ENCODE measurements at places on chromosomes 4 and X.
A peak's percentile ranks its signal among the peaks of the same experiment; 100 is the strongest.

DNA sequence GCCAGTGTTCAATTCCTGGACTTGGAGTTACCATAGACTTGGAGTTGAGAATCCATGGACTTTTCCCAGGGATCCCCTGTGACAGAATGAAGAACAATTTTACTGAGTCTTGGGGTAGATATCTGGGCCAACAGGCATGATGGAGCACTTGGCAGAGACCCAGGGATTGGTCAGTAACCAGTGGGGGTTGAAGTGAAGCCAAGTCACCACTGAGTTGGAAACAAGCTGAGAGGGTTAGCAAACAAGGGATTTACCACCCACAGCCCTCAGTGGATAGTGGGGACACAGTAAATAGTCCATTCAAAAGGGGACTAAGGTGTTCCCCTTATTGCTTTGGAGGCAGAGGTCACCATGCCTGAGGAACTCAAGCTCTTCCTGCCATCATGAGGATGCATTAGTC is 281.7 kb downstream of the PPP1R2C start:
- no peak for DNase-seq

DNA sequence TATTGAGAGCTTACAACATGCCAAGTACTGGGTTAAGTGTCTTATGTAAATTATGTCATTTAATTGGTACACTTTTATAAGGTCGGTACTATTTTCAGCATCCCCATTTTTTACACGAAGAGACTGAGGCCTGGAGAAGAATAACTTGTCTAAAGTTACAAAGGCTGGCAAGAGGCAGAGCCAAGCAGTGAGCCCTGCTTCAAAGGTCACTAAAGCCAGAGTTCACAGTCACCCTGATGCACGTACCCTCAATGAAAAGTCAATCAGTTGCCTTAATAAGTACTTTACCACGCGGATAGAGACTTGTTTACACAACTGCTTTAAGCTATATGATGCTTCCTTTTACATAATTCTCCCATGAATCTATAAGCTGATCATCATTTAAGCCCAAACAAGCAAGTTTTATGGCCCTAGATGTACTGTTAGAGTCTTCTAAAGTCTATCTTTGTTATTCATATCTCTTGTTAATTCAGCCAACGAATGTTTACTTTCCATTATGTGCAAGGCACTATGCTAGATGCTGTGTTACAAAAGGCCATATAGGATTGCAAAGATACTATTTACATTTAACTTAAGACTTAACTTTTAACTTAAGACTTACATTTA is 57.4 kb downstream of the SEL1L3 start:
- DNase-seq, result no peak

- DNase-seq, result peak; percentile 37
Observed at GRCh38 chrX:70030301-70030767, 19.4 kb downstream of the AWAT2 start.

GRCh38 chr4:76301775-76302162 is 4.8 kb upstream of the STBD1 start:
- no peak for DNase-seq

DNA sequence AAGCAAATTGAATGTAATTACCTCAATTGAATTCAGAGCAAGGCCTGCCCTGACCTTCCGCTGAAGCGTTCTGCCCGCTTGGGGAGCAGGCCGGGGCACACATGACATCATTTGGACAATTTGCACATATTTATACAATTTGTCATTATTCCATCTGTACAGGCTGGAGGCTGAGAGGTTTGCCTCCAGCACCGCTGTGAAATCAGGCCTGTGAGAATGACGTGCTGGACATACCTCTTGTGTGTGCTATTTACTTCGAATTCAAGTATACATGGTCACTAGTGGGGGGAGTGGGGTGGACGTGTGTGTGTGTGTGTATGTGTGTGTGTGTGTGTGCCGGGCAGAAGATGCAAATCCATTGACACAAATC is 285.6 kb downstream of the SHOX start:
- no peak for DNase-seq

GRCh38 chr4:77007358-77008230 is 58.0 kb downstream of the SEPTIN11 start:
- DNase-seq, result no peak

GRCh38 chr4:39716356-39716755 is 18.4 kb downstream of the UBE2K start:
- no peak for DNase-seq

DNA sequence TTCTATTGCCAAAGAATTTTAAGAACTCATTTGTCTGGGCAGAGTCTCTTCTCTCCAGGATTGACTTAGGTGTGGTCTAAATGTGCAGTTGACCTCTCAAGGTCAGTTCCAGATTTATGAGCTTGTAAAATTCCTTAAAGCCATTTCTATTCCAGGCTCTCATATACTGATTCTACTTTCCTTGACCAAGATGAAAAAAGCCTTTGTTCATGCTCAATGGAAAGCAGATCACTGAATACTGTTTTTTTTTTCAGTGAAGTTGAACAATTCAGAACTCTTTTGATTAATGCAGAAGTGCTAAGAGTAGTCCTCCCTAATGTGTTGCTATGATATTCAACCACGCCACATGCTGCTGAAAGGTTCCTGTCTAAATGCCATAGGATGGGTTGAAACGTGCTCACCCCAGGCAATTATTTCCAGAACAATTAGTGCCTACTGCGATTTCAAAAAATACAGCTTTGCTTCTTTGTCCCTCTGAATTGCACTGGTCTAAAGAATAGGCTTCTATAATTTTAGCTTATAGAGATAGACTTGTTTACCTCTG is 312.4 kb upstream of the PABPC5 start:
- DNase-seq, result no peak

DNA sequence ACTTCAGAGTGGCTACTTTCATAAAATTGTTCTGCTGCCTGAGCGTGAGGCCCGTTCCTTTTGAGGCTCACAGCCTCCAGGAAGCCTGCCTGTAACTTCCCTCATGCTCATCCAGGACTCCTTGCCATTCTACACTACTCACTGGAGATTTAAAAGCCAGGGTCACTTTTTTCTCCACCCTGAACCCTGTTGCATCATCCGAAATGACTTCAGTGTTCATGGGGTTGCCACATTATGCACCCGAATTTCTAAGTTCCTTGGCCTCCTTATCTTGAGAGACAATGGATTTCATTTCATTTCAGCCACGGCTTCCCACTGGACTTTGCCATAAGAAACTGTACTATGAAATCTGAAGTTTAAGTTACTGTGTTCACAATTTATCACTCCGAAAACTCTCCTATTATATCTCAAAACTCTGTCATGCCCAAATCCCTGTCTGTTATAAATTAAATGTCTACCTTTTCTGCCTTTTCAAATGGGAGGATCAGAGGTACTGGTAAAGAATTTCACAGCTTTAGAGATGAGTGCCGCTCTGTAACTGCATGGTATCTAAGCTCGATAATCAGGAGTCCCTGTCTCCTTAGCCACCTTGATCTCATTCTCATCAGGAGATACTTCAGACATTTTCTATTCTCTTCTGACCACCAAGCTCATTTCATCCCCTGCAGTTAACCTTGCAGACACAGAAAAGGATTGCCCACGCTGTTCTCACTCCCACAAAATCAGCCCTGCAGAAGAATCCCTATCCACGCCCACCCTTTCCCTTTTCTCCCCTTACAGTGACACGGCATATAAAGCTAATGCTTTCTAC is 59.9 kb downstream of the TRIML1 start:
- no peak for DNase-seq

- no peak for DNase-seq
Observed at GRCh38 chr4:95638920-95639501, 90.2 kb upstream of the UNC5C start.

DNA sequence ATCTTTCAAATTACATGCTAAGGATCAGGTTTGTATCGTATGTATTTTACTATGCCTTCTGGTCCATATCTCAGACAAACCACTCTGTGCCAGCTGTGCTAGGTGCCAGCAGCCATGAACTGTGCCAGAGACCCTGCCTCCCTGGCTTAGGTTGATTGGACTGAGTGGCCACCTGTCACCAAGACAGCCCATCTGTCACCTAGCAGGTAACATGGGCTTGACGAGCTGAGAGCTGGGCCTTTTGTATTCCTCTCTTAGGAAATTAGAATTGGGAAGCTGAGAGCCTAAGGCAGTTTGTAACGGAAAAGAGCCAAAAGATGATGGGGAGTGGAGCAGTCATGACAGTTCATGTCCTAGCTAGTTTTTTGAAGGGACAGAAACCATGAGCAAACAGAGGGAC is 42.5 kb downstream of the TMEM164 start:
- peak; percentile 12 for DNase-seq

GRCh38 chrX:44017676-44018075 is 44.5 kb upstream of the NDP start:
- DNase-seq, result no peak

GRCh38 chrX:6694221-6694620 is 159.3 kb upstream of the VCX3A start:
- DNase-seq, result no peak

- no peak for DNase-seq
Observed at GRCh38 chrX:136584545-136584944, 52.5 kb downstream of the VGLL1 start.

DNA sequence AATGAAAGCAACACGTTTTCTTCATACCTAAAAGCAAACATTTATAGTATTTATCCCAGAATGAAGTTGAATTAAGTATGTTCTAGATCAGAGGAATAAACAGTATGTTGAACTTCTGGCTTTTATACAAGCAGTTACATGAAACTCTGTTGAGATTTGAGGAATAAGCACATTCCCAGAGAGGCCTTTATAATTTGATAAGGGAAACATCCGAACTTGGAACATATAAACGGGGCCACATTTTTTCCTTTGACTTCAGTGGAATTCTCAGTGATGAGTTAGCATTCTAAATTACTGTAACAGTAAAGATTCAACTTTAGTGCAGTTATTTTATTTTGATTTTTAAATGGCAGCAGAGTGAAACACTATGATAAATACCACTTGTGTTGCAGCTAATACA is 119.5 kb downstream of the GLRA3 start:
- no peak for DNase-seq

- no peak for DNase-seq
Observed at GRCh38 chr4:155954118-155954685, 536 bp upstream of the CTSO start.

- no peak for DNase-seq
Observed at GRCh38 chr4:88178626-88179231, 20.3 kb upstream of the ABCG2 start.

DNA sequence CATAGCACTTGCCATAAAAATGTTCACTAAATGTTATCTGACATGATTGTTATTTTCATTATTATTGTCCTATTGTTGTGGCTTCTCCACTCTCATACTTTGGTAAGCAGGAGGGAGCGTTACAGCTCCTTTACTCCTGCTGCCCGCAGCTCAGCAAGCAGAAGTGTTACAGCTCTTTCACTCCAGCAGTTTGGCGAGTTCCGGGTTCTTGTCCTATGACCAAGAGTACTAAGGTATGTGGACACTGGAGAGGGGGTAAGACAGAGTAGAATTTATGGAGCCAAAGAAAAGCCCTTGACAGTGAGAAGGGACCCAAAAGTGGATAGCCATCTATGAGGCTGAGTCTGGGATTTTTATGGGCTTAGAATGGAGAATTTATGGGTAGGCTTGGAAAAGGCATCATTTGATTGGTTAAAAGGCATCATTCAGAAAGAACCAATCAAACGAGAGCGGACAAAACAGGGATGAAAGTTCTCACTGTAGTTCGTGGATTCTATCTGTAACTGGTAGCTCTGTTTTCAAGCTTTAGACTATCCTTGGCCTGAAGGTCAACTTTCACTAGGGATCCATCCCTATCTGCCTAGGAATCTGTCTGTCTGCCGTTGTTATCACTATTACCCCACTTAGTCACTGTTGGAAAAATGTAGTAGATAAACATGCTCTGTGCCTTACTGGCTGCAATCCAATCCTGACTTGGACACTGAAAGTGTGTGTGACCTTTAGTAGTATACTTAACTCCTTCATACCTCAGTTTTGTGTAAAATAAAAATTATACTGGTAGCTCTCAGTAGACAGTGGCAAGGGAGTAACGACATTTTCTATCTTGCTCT is 545.6 kb upstream of the LCORL start:
- no peak for DNase-seq

DNA sequence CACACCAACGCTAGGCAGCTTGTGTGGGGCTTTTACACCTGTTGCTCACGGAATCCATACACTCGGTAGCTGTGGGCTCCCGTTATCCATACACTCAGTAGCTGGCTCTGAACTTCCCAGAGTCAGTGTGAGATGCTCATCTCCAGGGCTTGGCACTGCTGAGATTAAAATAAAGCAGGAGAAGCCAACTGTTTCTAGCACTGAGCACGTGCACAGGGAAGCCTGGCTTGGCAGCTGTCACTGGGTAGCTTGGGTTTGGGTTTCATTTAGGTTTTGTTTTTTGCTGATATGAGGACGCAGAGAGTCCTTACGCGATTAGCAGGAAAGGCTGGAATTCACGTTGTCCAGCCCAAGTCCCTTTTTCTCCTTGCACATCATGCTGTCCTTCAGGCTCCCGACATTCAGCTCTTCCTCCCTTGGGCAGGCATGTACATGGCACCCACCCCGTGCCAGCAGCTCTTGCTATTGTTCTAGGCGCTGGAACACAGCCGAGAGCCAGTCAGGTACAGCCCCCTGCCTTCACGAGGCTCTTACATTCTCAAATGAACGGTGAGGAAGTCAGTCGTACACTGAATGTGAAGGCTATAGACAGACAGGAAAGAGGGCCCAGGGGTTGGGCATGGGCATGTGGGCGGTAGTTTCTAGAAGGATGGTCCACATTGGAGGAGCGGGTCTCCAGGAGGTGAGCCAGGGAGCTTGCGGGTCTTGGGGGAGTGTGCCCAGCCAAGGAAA is 25.9 kb downstream of the NSG1 start:
- DNase-seq, result no peak

DNA sequence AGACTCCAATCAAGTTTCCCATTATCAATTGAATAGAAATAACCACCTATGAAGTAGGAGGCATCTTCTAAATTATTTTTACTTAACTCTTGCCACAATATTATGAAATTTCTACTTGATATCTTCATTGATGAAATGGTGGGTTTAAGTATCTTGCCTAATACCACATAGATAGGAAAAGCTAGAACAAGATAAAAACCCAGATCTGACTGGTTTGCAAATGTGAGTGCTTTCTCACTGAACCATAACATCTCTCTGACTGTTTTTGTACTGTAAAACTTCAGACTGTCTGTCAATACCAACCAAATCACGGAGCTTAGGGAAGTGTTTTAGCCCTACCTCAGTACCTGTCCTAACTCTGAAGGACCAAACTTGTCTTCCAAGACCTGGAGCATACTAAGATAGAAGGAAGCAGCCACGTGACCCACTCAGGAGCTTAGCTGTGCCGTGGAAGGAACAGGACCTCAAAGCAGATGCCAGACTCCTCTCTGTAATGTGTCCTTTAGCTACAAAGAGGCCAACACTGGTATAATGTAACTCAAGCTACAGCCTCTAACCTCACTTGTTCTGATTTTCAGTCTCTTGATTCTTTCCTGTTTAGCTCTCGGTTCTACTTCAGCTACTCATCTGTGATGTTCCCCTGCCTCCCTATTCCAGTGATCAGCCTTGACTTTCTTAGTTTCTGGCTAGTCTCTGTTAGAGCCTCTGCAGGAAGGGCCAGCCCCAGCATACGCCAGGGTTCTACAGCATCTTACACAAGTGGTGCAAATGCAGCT is 84.4 kb downstream of the LRP2BP start:
- DNase-seq, result no peak

- no peak for DNase-seq
Observed at GRCh38 chr4:110710070-110710469, 87.2 kb upstream of the PITX2 start.

- DNase-seq, result no peak
Observed at GRCh38 chrX:2782778-2783177, 30.9 kb downstream of the XG start.

- no peak for DNase-seq
Observed at GRCh38 chr4:165738571-165738970, 134.5 kb upstream of the TLL1 start.
